ENCODE measurements at places on chromosomes 7 and 10. TPM values are rescaled to one million over a fixed set of nuclear protein-coding genes. Genes with fewer than 3 reads are reported as not detected.

GRCh38 chr10:71888623-71889387 lies 37.8 kb upstream of the PSAP start:
- peaks cover 12% of the 10 kb centered on the region for H3K4me1 ChIP-seq
- H3K4me3 ChIP-seq = peak overlapping the region; percentile 82
- H3K36me3 ChIP-seq = no peaks in the 10 kb centered on the region
- peak; percentile 77 for DNase-seq
- peak overlapping the region; percentile 83 for H3K27ac ChIP-seq

- DNase-seq = no peak
- H3K27me3 ChIP-seq = no peaks in the 10 kb centered on the region
- no peak overlapping the region for H3K4me3 ChIP-seq
- no peaks in the 10 kb centered on the region for H3K36me3 ChIP-seq
- H3K4me1 ChIP-seq = no peaks in the 10 kb centered on the region
- H3K27ac ChIP-seq = no peak overlapping the region
These were observed 313.2 kb upstream of the KCND2 start for GRCh38 chr7:119959811-119960210.

- no peaks in the 10 kb centered on the region for H3K4me1 ChIP-seq
- H3K27ac ChIP-seq = no peak overlapping the region
- no peaks in the 10 kb centered on the region for H3K27me3 ChIP-seq
- DNase-seq = no peak
- no peak overlapping the region for H3K4me3 ChIP-seq
- no peaks in the 10 kb centered on the region for H3K36me3 ChIP-seq
These were observed 68.0 kb upstream of the CCNY start for GRCh38 chr10:35268323-35268722.

GRCh38 chr7:107035446-107035845 lies 9.1 kb upstream of the PRKAR2B start:
- no peak overlapping the region for H3K4me3 ChIP-seq
- peaks cover 3% of the 10 kb centered on the region for H3K4me1 ChIP-seq
- no peak overlapping the region for H3K27ac ChIP-seq

CFAP70 gene
- 0.40 TPM for total RNA-seq
